Stimulated activated effector memory CD8-positive, alpha-beta T cell treated with anti-CD3 and anti-CD28 coated beads, Interleukin-12 subunit alpha, Interleukin-12 subunit beta, amount 100 ng/mL, for 72 hours (primary cell): ENCODE measurements at places on chromosomes 4 and X.

GRCh38 chrX:106899276-106899675, 3.9 kb downstream of the RIPPLY1 start:
- no peak for DNase-seq

DNA sequence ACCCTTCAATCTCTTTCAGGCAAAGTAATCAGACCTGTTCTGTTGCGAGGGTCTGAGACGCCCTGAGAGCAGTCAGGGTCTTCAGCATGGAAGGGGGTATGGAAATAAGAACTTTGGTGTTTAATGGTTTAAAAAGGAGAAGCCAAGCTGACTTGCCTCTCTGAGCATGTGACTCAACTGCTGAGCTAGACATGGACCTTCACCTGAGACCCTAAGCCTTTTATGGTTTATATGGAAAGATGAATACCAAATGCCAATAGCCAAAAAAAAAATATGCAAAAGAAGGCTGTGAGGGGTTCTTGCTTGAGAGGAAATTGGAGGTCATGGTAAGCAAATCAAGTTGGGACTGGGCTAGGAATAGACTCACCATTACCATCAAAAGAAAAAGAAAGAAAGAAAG, 30.6 kb downstream of the CHRNA9 start:
- no peak for DNase-seq

DNA sequence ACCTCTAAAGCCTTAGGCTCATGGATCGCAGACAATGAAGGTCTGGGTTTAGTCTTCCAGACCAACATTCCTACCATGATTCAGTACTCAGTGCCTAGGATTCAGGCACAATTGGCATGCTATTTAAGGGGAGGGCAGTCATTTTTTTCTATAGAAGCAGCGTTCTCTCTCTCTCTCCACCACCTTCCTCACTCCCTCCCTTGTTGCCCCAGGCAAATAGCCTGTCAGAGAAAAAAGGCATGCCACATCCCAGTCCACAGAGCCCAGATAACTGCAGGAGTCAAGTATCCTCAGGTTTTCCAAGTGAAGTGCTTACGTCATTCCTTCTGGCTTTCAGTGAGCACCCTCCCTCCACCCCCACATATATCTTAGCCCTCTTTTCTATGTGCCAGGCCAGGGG, 533.0 kb downstream of the BCOR start:
- no peak for DNase-seq

- no peak for DNase-seq
Measured at GRCh38 chr4:1297456-1298325, 8.0 kb downstream of the MAEA start.

DNA sequence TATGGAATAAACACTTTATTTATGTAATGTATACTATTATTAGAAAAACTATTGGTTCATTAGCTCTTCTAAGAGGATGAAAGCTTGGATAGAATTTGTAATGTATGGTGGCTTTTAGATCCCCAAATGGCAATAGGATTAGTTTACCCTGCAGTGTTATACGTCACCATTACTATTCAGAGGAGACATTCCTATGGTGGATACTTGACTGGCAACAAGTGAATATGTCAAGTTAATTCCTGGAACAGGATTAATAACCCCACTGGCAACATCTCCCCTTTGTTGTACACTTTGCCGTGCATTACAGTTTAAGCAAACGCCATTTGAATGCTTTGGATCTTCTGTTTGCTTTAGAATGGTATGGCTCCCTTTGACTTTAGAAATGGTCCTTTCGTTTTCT, 420.3 kb downstream of the FAM47B start:
- no peak for DNase-seq

DNA sequence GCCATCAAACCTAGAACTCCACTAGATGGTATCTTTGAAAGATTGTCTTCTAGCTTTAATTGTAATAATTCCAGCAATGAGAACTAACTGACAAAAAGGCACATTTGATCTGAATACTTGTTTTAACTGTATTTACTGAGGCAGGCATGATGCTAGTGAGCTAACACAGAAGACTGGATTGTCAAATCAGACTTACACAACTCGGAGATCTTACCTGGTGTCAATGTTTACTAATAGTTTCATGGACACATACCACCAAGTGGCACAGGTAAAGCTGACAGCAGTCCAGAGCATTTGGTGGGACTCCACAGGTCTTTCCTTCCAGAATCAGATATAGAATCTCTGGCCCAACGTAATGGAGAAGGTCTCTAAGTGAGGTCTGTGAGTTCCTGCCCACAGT, 229.9 kb upstream of the BOD1L1 start:
- no peak for DNase-seq

GRCh38 chr4:68430337-68430736, 16.9 kb upstream of the TMPRSS11E start:
- DNase-seq = no peak

DNA sequence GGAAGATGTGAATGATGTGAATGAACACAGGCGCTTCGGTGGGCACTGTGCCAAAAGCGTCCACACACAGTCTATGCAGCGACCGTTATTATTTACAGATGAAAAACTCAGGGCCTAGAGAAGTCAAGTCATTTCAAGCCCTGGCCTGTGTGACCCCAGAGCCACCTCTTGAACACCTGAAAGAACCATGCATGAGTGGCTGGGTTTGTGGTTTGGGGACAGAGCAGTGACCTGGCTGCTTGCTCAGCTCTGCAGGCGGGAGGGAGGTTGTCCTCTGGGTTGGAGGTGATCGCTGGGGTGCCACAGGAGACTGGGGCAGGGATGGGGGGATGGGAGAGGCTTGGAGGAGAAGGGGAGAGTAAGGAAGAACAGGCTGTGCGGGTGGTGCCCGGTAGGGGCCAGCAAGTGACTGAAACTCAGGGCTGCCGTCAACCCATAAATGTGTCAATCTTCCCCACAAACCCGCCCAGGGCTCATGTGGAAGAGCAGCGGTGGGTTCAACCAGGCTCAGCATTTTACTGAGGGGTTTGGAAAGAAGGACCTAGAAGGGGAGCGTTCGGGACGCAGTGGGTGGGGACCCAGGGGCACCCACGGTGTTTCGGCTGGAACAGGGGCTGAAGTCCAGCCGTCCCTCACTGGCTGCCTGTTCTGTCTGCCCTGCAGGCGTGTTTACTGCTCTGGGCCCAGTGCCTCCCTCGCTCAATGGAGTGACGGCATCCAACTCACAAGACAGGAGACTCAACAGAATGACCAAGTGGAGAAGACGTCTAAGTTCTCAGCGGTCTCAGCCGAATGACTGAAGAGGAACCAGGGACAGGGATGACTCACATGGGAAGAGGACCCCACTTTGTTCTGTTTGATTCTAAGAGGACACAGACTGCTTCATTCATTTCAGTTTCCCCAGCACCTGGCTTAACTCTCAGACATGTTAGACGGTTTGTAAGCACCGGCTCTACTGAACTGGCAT, 167.8 kb downstream of the AFAP1 start:
- DNase-seq = no peak

GRCh38 chr4:105002278-105002677, 144.4 kb upstream of the TET2 start:
- DNase-seq = no peak

DNA sequence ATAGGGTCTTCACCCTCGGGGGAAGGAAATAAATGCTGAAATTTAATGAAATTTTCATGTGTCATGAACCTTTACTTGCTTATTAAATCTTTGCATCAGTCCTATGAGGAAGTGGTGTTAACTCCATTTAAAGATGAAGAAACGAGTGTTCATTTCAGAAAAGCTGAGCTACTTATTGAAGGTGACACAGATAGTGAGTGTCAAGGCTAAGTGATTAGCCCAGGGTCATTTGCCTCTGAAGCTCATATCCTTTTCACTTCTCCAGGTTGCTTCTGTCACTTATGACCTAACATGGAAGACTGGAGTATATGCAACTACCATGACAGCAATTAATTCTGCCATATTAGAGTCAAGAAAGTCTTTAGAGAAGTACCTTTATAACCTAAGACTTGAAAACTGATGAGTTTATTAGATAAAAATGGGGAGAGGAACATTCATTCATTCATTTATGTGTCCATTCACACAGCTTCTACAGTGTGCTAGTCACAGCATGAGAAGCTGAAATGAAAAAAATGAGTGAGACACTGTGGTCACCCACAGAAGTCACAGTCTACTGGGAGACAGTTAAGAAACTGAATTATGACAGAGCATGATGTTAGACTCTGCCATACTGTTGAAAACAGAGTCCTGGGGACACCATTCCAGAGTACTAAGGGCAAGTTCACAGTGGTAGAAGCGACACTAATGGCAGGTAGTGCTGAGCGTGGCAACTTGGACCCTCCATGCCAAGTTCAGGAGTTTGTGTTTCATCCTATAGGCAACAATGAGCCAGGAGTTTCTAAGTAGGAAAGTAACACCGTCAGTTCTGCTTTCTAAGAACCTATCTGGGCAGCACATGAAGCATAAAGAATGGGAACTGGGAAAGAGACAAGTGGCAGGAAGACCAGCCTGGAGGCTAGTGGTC, 21.3 kb downstream of the ALPK1 start:
- DNase-seq = no peak

- no peak for DNase-seq
Measured at GRCh38 chrX:122087341-122087740, 1039.9 kb downstream of the GLUD2 start.

DNA sequence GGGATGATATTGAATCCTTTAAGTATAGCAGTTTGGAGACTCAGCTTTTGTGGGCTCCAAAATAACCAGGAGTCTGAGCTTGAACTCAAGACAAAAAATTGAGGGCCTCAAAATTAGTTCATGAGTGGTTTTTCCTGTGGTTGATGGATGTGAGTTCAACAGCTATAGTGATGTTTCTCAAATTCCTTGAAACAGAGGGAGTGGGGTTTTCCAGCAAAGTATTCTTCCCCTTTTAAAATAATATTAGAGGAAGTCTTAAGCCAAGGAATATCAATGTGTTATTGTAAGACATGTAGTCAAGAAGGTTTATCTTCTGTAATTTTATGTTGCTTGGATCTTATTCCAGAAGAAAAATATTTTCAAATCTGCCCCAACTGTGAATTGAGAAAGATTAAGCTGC, 10.6 kb downstream of the OTC start:
- no peak for DNase-seq

DNA sequence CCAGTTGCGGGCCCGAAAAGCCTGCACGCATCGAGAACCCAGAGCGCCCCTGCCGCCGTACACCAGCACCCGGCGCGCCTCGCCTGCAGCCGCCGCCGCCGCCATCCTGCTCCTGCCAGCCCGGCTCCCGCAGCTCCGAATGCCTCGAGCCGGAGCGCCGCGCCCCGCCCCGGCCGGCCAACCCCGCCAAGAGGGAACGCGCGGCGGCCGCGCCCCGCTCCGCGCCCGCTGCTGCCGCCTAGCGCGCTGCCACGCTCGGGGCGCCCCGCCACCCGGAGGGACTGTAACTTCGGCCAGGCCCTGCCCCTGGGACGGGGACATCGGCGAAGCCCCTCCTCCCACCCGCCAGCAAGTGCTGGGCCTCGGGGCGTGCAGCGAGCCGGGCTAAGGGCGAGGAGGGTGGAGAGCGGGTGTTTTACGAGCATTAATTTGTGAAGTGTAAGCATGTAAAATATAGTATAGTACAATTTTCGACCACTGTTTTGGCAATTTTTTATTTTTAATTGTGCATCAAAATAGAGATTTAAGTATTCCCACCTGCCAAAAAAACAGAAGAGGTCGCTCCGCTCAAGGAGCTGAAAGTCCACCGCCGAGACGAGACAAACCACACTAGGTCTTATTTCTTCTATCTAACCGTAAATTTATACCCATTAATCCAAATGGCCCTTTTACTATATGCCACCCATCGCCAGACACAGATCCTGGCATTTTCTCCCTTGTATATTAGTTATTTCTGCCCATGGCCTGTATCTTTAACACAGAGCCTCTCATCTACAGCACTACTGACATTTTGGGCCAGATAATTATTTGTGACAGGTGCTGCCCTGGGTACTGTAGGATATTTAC, at the start of gene QDPR:
Gene QDPR, minus strand, starts transcription at position 141 of the 846 bp plus-strand sequence. Its CDS starts 36 bp downstream, at position 105.
- DNase-seq = peak; percentile 61

DNA sequence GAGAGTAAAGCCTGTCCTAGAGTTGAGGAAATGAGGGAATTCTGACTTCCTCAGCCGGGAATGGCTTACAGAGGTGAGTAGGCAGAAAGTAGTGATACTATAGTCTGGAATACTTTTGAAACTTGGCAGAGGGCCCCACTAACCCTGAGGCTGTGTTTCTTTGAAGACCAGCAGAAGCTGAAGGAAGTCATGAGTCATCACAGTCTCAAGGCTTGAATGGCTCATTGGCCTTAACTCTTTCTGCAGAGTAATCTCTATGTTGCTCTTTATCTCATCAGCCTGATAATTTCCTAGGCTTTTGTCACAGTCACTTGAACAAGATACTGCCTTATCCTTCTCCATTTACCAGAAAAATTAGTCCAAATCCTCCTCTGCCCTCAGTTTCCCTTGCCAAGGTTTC, 80.8 kb downstream of the ANKRD50 start:
- DNase-seq = no peak

DNA sequence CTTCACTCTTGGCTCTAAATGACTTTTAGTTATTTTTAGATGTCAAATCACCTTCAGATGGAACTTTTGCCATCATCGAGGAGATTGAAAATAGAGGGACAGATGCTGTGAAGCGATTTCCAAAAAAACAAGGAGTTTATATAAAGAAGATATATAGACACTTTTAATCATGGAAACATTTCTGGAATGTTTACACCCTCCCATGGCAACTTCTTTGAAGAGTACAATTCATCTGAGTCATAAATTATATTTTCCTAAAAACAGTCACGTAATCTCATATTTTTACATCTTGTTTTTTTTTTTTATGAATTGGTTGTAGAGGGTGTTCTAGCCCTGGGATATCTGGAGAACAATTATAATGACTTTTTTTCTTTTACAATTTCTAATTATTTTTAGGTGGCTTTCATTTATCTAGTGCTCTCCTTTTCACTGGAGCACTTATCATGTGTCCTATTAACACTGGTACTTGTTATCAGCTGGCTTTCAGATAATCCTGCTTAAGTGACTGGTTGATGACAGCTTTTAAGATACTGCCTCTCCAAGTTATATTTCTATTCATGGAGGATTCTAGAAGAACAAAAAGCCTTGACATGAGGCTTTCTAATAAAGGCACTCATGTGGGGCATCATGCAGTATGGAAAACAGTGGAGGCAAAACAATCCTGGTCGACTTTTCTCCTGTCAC, 24.9 kb downstream of the PCDH7 start:
- DNase-seq = no peak

DNA sequence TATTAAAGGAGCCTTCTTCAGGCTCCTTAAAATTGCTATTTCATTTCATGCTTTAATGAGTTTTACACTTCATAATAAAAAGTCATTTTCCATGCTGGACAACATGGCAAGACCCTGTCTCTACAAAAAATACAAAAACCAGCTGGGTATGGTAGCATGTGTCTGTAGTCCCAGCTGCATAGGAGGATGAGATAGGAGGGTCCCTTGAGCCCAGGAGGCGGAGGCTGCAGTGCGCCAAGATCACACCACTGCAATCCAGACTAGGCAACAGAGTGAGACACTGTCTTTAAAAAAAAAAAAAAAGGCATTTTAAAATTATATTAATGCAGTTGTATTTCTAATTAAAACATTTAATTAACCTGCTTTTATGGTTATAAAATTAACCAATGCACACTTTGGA, 49.2 kb downstream of the PDS5A start:
- no peak for DNase-seq

GRCh38 chrX:152642931-152643564, 5.4 kb downstream of the GABRQ start:
- DNase-seq = no peak
